Placental epithelial cell (primary cell): ENCODE measurements at places on chromosomes 6 and 20. TPM values are rescaled to one million over a fixed set of nuclear protein-coding genes. Genes with fewer than 3 reads are reported as not detected.

FRK gene
- total RNA-seq = 5.1 and 6.5 TPM in 2 replicates

CDK5RAP1 gene
- total RNA-seq = 13.7 and 15.8 TPM in 2 replicates

FAM135A gene
- 18.0 and 20.4 TPM in 2 replicates for total RNA-seq

CASS4 gene
- under 0.01 and 1.5 TPM in 2 replicates for total RNA-seq
